Midbrain (tissue), 1 donor: ENCODE measurements at places on chromosomes 1 and 21.

GRCh38 chr1:10744654-10745238 lies 51.7 kb downstream of the CASZ1 start:
- no peak for DNase-seq

- DNase-seq = no peak
These were observed 440.7 kb downstream of the CAMTA1 start for GRCh38 chr1:7225711-7226505.

- no peak for DNase-seq
These were observed 13.5 kb downstream of the VANGL1 start for GRCh38 chr1:115655306-115655663.

DNA sequence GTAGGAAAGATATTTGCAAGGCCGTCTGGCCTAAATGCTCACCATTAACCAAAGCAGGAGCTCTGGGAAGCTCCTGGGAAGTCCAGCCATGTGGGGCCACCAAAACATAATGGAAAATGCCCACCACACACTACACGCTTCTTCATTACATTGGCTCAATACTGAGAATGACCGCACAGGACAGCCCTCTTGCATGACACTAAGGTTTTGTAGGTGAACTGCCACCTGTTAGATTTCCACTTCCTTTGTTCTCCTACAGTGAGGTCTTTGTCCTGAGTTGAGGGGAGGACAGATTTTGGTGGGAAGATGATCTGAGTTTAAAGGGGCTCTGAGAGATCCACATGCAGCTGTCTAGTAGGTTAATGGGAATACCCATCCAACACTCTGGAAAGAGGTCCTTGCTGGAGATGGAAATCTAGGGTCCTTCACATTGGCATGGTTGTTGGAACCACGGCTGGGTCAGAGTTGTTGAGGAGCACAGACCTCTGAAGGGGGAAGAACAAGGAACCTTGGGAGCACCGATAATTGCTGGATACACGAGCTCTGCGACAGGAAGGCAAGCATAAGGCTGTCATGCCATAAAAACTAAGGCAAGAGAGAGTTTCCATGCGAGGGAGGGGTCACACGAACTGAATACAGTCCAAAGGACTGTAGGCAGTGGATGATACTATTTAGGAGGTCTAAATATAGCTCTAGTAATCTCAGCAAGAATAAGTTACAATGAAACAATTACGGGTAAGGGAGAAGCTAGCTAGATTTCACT lies 105.5 kb upstream of the IRF2BP2 start:
- no peak for DNase-seq

- no peak for DNase-seq
These were observed 14.6 kb upstream of the PKNOX1 start for GRCh38 chr21:42959728-42960127.

- no peak for DNase-seq
These were observed 660 bp upstream of the PDE4B start for GRCh38 chr1:65791801-65792668.

- DNase-seq = no peak
These were observed 221.9 kb downstream of the PBX1 start for GRCh38 chr1:164780863-164781262.

DNA sequence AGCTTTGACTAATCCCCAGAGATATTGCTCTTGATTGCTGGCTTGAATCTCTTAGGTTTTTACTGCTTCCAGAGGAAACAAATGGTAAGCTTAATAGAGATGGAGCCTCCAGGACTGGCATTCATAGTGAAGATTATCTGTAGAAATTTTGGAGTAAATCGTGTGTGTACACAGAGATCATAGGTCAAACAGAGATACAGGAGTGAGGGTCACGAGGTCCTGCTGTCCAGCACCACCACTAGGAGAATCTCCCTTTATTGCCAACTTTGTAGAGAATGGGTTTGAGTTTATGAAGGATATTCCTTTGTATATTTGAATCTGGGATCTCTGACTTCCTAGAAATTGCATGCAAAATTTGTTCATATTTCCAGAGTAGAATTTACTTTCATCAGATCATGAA lies 7.8 kb upstream of the SERBP1 start:
- no peak for DNase-seq

GRCh38 chr21:34881839-34882371 lies 167.2 kb downstream of the RUNX1 start:
- no peak for DNase-seq

DNA sequence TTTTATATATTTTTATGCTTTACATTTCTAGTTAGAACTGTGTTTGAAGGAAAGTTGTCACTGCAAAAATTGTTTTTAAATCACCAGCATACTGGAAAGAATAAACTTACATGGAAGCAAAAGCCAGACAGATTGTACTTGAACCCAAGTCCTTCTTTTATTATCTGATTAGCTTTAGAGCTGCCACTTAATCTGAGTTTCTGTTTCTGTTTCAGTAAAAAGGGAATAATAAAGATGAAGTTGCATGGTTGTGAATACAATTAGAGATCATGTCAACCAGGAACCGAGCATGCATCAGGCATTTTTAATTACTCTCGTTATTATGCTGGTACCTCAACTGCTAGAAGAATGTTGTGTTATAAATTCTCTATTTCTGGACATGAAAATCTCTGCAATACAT lies 76.9 kb upstream of the EXO1 start:
- no peak for DNase-seq
